Fibroblast of skin of scalp (primary cell): ENCODE measurements at places on chromosomes 7 and 10.

- DNase-seq = no peak
These were observed 279.9 kb upstream of the SORCS1 start for GRCh38 chr10:107444443-107444842.

DNA sequence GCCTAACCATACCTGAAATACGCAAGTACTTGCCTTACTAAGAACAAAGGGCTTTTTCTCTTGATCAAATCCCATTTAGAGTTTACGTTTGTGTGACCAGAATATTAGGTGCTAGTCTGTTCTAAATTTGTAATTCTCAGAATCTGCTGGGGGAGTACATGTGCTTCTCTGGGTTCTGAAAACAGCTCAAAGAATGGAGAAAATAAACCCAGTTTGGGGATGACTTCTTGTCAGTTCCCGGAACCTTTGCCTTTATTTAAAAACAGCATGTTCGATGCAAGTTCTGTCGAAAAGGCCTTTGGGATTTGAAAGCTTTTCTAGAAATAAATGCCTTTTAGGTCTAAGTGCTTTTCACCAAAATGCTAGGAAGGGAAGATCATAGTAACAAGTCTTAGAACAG is 147.0 kb downstream of the ARID5B start:
- no peak for DNase-seq

DNA sequence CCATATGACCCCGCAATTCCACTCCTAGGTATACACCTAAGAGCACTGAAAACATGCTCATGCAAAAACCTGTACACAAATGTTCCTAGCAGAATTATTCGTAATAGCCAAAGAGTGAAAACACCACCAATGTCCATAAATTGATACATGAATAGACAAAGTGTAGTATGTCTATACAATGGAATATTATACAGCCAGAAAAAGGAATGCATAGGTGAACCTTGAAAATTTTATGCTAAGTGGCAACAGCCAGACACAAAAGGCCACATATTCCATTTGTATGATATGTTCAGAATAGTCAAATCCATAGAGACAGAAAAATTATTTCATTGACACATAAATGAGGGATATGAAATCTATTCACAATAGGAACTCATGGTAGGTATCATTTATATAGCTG is 81.0 kb upstream of the NOBOX start:
- no peak for DNase-seq

- DNase-seq = peak; percentile 43
These were observed 470.7 kb upstream of the KLF6 start for GRCh38 chr10:4255751-4256150.

GRCh38 chr10:79488336-79488735 is 24.0 kb upstream of the EIF5AL1 start:
- DNase-seq = peak; percentile 95

GRCh38 chr10:1209355-1209979 is 153.3 kb downstream of the WDR37 start:
- no peak for DNase-seq

DNA sequence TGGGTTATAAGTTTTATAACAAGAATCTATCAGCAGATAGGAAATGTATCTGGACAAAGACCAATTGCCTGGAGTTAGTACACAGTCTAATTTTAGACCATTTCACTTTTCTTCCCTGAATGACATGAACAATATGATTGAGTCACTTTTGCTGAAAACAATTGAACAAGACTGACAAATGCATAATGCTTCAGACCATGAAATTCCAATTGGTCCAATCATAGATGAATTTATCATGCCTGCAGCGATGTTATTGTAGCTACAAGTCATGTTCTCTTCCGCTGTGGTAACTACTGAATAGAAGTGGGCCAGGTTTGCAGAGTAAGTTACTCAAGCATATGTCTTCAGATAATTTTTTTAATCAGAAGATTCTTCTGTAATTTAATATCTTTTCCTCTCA is 73.4 kb downstream of the VSTM2A start:
- DNase-seq = no peak

- DNase-seq = no peak
These were observed 34.9 kb downstream of the VWA2 start for GRCh38 chr10:114273910-114274309.

- peak; percentile 68 for DNase-seq
These were observed 175.9 kb downstream of the ZMYND11 start for GRCh38 chr10:310976-311639.

DNA sequence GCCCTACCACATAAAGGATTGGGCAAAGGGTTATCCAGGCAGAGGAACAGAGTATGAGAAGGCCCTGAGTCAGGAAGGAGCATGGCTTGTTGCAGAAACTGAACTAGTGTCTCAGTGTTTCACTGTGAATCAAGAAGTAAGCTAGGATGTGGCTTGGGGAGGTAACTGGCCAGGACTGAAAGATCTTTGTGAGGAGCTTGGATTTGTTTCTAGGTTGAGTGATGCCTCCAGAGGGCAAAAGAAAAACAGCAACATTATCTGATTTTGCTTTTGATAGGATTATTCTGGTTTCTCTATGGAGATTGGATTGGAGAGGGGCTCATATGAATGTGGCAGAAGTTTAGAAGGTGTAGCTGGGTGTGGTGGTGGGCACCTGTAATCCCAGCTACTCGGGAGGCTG is 137.9 kb upstream of the HDAC9 start:
- DNase-seq = no peak

- DNase-seq = no peak
These were observed 22.3 kb downstream of the MRPS33 start for GRCh38 chr7:140992422-140992821.

DNA sequence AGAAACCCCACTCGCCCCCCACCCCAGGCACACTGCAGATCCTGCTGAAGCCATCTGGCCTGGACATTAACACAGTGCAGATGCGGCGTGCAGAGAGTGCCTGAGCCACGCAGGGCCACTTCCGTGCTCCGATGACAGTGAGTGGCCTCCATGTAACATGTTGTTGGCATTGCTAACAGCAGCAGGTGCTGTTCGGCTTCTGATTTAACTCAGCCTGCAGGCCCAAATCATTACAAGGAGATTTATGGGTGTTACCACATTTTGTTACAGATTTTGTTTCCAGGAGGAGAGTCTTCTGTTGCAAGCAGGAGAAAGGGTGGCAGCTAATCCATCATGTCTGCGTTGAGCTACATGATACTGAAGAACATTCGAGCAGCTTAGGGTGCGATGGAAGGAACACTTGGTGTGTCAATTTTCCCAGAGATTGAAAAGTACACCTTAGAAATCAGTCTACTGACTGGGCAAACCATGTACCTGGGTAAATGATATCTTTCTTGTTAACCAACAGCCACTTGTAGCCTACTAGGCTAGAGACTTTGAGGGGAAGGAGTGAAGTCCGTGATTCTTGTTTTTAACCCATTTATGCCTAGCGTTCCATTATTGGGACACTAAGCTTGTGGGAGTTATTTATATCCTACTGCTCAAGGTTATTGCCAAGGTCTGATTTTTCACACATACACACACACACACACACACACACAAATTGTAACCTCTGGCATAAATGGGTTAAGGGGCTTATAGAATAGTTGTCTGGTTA is 90.0 kb downstream of the JCAD start:
- no peak for DNase-seq

DNA sequence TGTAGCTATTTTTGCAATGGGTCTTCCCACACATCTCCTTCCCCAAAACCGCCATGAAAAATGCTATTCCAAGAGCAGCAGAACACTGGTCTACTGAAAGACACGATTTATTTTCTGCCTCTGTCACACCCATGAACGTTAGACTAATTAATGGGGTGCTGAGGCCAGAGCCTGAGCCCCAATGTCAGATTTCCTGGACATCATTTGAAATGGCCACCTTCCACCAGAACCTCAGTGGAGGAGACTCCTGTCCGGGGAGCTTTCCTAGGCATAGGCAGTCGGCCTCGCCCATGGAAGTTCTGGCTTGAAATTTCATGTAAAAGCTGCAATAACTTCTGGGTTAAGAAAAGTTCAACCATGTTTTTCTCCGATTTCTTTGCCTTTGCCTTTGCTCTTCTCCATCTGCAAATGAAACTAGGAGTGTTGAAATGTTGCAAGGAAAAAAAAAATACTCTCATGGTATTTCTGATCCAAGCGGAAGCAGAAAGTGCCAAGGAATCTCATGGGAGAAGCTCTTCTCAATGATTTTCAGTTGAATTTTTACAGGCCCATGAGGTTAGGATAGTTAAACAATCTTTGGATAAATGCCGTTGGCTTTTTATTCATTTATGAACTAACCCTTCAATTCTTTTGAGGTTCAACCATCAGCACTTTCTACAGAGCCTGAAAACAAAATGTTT is 570.8 kb upstream of the MGMT start:
- peak; percentile 4 for DNase-seq

DNA sequence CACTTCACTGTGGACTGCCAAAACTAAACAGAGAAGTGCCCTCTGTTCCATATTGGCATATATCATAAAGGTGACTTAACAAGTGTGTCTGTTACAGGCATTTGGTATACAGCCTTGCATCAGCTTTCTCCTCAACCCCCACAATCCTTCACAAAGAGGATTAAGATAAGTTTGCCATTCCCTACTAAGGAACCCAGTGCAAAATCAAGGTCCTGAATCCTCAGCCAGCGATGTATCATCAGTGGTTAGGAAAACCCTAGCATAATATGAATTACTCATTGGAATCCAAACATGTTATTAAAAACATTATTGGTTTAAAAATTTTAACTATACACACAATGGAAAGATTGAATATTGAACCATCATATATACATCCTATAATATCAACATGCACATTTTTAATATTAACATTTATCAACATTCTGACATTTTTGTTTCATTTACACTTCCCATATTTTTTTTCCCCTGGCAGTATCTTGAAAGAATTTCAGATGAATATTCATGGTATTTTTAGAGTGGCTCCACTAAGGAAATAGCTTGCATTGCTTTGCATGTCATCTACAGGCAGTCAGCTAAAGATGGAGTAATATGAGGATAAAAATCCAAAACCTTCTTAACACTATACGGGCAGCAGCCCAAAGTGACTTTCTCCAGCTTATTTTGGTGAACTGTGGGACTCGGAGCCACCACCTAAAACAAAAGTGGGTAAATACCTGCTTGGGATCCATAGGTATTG is 215.6 kb upstream of the CHRM2 start:
- peak; percentile 17 for DNase-seq

DNA sequence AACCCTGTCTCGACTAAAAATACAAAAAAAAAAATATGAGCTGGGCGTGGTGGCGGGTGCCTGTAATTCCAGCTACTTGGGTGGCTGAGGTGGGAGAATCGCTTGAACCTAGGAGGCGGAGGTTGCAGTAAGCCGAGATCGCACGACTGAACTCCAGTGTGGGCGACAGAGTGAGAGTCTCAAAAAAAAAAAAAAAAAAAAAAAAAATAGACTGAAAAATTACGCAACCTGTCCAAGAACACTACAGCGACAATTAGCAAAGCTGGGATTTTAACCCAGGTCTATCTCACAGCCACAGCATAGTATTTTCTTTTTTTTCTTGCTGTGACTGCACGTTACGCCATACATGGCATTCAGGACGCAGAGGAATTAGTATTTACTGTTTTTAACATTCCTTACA is 1.1 kb upstream of the RABGEF1 start:
- no peak for DNase-seq

DNA sequence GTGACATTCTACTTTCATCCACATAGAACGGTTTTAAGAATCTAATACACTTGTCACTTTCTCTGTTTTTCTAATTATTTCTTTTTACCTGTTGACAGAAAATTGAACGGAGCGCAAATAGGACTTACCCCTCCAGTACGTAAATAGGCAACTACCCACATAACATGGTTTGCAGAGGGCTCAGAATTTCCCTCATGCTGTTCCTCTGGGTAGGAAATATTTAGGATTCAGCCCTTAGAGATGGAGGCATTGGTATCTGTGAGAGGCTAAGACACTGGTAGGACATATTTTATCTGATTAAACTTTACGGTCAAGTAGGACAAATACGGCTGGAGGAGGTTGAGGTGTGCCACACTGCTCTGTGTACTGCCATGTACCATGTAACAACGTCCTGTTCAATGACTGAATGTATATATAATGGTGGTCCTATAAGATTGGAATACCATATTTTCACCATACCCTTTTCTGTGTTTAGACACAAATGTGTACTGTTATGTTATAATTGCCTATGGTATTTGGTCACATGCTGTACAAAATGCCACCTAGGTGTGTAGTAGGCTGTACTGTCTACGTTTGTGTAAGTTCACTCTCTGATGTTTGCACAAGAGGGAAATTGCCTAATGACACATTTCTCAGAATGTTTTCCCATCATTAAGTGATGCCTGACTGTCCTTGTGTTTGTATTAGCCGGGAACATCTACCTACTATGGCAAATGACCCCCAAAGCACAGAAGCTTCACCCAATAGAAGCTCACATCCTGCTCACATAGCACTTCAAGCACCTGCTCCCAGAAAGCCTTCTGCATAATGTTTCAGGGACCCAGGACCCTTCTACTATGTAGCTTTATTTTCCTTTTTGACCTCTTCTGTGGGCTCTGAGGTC is 429.4 kb upstream of the AKR1E2 start:
- no peak for DNase-seq

- DNase-seq = no peak
These were observed 21.0 kb downstream of the CDK6 start for GRCh38 chr7:92815412-92815811.

GRCh38 chr7:85392326-85392725 is 205.5 kb upstream of the SEMA3D start:
- DNase-seq = no peak

GRCh38 chr7:69192134-69192533 is 406.1 kb upstream of the AUTS2 start:
- DNase-seq = no peak

DNA sequence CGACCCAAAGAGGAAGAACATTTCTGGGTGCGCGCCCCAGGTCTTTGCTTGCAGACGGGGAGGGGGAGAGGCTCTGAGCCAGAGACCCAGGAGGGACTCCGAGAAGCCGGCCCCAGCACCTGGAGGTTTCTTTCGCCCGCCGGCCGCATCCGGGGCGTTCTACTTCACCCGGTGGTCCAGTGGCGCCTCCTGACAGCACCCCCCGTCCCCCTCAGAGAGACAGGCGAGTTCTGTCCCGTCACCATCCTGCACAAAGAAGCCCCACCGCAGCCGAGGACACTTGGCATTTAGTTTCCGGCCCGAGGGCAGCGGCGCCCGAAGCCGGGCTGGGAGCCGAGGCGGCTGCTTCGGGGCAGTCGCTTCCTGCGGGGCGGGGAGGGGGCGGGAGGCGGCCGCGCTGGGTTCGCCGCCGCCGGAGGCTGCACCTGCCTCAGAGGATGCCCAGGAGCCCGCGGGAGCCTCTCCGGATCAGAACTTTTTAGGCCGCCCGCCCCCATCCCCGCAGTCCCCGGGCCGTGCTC is at the start of gene TMEM178B:
Gene TMEM178B (plus strand): TSS at position 424 of the 521 bp plus-strand sequence.
- DNase-seq = no peak

GRCh38 chr10:96211764-96212163 is 59.6 kb downstream of the BLNK start:
- no peak for DNase-seq

DNA sequence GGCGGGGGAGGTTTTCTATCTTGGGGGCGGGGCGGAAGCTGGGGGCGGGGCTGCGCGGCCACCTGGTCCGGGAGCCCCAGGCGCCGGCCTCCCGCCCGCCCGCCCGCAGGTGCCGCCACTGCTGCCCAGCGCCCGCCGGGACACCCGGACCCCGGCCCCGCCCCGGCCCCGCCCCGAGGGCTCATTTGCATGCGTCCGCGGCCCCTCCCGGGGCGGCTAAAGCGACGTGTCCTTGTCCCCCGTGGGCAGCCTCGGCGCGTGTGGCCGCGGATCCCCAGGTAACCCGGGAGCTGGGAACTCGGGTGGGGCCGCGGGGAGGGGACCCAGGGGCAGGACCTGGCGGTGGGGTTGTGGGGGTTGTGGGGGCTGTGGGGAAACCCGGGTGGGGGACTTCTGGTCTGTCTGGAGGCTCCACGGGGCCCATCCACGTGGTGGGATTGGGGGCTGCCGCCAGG is at the start of gene BHLHA15:
Gene BHLHA15 (plus strand): TSS at position 219 of the 455 bp plus-strand sequence. CDS start 871 bp downstream, outside the sequence.
- DNase-seq = no peak
